ENCODE measurements at places on chromosomes 5 and 9. TPM values are rescaled to one million over a fixed set of nuclear protein-coding genes. Genes with fewer than 3 reads are reported as not detected.

DNA sequence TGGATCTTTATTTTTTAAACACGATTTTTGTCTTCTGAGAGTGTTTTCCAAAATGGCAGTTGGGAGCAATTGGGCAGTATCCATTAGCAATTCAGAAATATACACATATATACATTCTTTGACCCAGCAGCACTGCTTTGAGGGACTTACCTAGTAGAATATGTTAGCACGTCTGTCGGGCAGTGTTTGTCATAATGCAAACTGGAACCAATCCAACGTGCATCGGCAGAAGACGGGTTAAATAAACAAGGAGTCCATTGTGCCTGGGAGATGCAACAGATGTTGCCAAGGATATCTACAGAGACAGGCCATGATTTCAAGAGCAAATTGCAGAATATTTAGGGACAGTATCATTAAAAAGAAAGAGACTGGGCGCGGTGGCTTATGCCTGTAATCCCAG, 107.0 kb downstream of the COL5A1 start:
- DNase-seq: no peak

DNA sequence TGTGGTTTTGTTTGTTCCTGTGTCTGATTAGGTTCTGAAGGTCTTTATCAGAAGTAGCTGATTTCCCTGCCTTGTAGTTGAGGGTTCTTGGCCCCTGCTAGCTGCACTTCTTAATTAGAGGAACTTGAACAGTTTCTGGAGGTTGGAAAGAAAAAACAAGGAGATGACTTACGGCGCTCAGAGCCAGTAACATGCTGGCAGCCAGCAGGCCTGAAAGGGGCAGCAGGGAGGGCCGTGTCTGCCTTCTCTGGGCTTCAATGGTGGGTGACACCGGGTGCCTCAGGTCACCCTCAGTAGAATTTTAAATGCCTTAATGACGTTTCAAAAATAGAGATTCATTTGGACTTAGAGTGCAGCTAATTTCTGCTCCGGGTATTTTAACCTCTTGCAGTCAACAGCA, 15.8 kb downstream of the UBE2QL1 start:
- no peak for DNase-seq

- DNase-seq: no peak
Observed at GRCh38 chr9:90772386-90772785, 29.2 kb upstream of the SYK start.

DNA sequence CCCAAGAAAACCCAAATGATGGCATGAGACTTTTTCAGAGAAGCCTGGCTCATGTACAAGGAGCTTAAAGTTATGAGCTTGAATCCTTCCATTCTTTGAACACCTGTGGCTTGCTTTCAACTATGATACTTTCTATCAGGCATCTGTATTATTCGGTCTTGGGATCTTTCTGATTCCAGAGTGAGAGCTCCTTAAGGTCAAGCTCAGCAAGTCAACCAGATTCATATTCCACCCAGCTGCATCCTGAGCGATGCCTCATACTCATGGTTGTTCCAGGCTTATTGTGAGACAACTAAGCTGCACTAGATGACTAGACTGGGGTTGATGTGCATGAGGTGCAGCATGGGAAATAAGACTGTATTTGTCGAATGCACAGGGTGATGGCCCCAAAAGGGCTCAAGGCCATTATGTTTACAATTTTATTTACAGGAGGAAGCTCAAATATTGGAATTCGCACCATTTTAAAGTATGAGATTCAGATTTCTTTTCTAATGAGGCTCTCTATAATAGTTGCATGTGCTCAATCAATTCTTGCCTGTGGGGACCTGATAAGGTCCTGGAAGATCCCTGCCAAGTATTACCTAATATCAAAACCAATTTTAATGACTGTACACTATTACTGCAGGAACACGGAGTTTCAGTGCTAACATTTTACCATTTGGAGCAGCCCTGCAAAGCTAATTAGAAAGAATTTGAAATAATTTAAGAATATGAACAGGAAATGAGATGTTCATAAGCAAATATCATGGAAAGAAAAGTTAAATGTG, 453.8 kb downstream of the SEMA5A start:
- DNase-seq: no peak

DNA sequence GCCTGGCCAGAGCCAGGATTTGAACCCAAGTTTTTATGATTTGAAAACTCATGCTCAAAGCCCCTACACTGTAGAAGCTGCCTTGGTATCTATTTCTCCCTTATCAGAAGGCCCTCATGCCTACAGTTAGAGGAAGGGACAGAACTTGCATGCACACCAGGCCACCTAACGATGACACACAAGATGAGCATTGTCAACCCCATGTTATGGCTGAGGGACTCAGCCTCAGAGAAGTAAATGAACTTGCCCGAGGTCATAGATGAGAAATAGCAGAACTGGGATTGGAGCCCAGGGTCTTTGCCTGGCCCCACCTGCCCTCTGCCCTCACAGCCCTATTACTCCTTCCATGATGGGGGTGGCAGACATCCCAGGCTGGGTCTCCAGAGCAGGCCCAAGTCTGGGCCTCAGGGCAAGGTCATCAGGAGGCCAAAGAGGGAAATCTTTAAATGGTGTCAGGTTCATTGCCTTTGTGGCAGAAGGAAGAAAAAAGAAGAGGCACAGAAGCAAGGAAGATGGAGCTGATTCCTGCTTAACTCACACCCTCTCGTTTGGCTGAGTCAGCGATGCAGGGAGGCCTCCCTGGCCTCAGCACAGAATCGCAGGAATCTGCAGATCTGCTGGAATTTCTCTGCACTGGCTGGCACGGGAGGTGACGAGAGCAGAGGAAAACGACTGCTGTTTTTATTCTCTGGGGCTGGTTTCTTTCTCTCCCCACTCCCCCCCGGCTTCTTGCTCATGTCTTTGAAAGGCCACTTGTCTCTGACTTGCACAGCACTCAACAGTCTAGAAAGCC, 20.6 kb upstream of the CRB2 start:
- DNase-seq: no peak

DNA sequence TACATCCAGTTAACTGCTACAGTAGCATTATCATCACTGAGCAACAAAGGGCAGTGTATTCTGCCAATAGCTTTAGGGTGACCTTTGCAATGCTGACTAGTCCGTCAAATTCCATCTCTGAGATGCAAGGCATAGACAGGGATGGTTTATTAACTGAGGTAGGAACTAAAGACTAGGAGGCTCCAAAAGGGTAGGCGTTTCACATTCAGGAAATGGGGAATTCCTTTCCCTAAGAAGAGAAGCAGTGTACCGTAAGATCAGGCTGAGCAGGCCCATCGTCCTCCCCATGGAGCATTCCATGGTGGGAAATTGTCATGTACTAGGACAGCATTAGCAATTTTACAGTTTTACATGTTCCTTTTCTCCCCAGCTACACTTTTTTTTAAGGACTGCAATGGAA, 157.7 kb downstream of the BNC2 start:
- DNase-seq: no peak

- DNase-seq: no peak
Observed at GRCh38 chr9:110440172-110440571, 102.5 kb upstream of the TXNDC8 start.

GRCh38 chr5:101244621-101245020, 341.5 kb upstream of the ST8SIA4 start:
- no peak for DNase-seq

- no peak for DNase-seq
Observed at GRCh38 chr5:16932401-16932800, 3.7 kb downstream of the MYO10 start.

- no peak for DNase-seq
Observed at GRCh38 chr9:111945216-111945615, 48.6 kb downstream of the UGCG start.

DNA sequence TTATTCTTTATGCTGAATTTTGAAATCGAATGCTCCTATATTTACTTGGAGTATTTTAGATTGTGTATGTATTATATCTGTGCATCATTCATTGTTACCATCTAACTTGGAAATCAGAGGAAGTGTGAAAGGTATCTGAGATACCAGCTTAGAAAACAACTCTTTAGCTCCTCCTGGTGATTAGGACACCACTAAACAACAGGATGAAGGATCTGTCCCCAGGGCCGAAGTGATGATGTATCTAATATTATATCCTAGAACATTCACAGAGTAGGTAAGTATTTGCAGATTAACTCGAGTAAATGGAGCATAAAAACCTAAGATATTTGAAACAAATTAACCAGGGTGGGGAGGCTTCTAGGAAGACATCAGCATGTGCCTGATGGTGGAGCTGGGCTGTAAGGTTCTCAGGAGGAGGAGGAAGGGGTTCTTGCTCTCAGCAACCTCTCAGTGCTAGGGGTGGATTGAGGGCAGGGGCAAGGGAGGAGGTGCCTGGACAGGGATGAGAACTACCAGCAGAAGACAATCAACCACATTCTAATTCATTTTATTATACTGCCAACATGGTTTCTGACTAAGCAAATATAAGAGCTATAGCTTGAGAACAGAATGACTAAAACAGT, 2.6 kb upstream of the NFIL3 start:
- DNase-seq: no peak

The CLIC3 gene
- total RNA-seq: 2.1 TPM

The TSSK1B gene
- not detected for total RNA-seq

The MARCOL gene
- not detected for total RNA-seq

Data from T-helper 17 cell (primary cell).